ENCODE measurements at places on chromosomes 1 and 21. TPM values are rescaled to one million over a fixed set of nuclear protein-coding genes. Genes with fewer than 3 reads are reported as not detected.

Gene SYCP1
- not detected for total RNA-seq

GRCh38 chr1:201011616-201012015, 11.9 kb downstream of the KIF21B start:
- DNase-seq: no peak

Gene APCS
- total RNA-seq: not detected

GRCh38 chr1:121516234-121516967, 331.6 kb downstream of the SRGAP2C start:
- DNase-seq: peak; percentile 20
